A549 treated with DMSO at 1 μM for 4 hours (cell line): ENCODE measurements at places on chromosomes 1 and 21. TPM values are rescaled to one million over a fixed set of nuclear protein-coding genes. Genes with fewer than 3 reads are reported as not detected.

The SAMSN1 gene
- not detected in 5 replicates for total RNA-seq

The CACNA1E gene
- 0.01 TPM in 1 of 5 replicates, not detected in the others for total RNA-seq

The ATP6V1G3 gene
- not detected in 5 replicates for total RNA-seq

The VSIG8 gene
- 0.06 to 0.07 TPM in 2 of 5 replicates, not detected in the others for total RNA-seq

The BRINP3 gene
- total RNA-seq: not detected in 5 replicates

The ANKRD65 gene
- total RNA-seq: 0.07 to 0.09 TPM in 2 of 5 replicates, not detected in the others

The ANGPTL7 gene
- total RNA-seq: not detected in 5 replicates

The KRTAP13-1 gene
- total RNA-seq: not detected in 5 replicates

The PLA2G5 gene
- total RNA-seq: not detected in 5 replicates

The LCE3D gene
- total RNA-seq: 0.69 to 1.3 TPM (median 0.88 TPM) in 5 replicates

The SERTAD4 gene
- 0.61 to 1.8 TPM (median 0.91 TPM) in 5 replicates for total RNA-seq

The AVPR1B gene
- total RNA-seq: not detected in 5 replicates

The GJA8 gene
- not detected in 5 replicates for total RNA-seq

The IRF6 gene
- total RNA-seq: 0.06 to 0.38 TPM (median 0.13 TPM) in 5 replicates

The S100A12 gene
- not detected in 5 replicates for total RNA-seq

The BGLAP gene
- total RNA-seq: 0.40 to 0.53 TPM (median 0.46 TPM) in 3 of 5 replicates, not detected in the others

The KRTAP27-1 gene
- not detected in 5 replicates for total RNA-seq

The TRIM17 gene
- not detected in 5 replicates for total RNA-seq

The MCOLN3 gene
- 3.4 to 4.5 TPM (median 4.0 TPM) in 5 replicates for total RNA-seq

The PADI3 gene
- 1.3 to 2.0 TPM (median 1.8 TPM) in 5 replicates for total RNA-seq
